ENCODE measurements at places on chromosomes 6 and 20. TPM values are rescaled to one million over a fixed set of nuclear protein-coding genes. Genes with fewer than 3 reads are reported as not detected.

Gene TRIM15
- total RNA-seq, result not detected

DNA sequence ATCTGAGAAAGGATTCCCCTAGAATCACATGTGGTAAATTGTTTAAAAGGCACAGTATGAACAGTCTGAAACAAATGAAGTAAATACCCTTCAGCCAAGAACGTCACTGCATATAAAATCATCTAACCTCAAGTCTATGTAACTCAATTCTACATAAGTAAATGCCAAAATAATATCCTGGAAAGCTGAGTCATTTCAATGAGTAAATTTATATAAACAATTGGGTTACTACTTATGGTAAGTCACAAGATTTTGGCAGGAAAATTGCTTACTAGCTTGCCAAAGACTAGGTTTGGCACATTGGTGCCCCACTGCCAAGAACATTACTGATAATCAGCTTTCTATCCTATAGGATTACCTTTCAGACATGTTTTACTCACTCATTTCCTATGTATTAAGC, 8.4 kb downstream of the GMDS start:
- DNase-seq, result no peak

- no peak for DNase-seq
Observed at GRCh38 chr20:38840894-38841470, 35.5 kb downstream of the PPP1R16B start.

Gene SLC22A16
- 0.54 TPM for total RNA-seq

Gene BACH2
- total RNA-seq, result 51.3 TPM

Gene CD24
- total RNA-seq, result 0.17 TPM

GRCh38 chr20:25125636-25126035, 43.7 kb upstream of the VSX1 start:
- no peak for DNase-seq

Gene SLC16A10
- total RNA-seq, result 24.4 TPM

Data from CD4-positive, CD25-positive, alpha-beta regulatory T cell (primary cell).